ENCODE measurements at places on chromosomes 3 and 15.
A peak's percentile ranks its signal among the peaks of the same experiment; 100 is the strongest.

DNA sequence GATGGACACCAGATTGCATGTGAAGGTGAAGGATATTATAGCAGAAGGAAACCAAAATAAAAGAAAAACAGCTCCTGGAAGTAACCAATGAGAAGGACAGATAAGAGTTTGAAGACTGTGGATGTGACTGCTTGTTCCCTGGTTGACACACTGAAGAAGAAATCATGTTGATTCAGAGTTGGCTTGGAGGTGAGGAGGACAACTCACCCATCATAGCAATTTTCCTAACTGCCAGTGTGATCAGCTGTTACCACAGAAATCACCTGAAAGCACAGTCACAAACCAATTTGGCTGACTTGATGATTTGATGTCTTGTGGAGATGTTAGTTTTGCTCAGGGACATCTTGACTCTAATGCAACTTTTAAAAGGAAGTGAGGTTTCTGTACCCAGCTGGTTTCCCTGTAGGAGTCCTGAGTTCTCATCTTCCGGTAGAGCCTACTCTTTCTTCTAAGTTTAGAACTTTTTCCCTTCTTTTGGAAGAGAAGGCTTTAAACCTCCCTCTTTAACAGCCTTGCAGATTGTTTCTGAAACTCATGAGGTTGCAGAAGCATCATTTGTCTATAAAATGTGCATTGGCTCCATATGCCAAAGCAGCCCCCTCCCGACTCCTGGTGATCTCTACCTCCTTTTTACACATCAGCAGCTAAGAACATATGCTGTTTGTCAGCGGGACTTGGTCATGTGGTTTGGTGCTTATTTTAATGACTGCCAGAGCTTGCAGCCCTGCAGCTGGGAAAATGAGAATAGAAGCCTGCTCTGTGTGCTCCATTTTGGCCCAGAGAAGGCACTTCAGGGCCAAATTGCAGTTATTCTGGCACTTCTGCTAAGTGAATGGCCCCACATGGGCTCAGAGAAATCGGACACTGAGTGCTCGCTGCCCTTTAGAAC, 10.3 kb downstream of the ATG7 start:
- no peak for DNase-seq

GRCh38 chr3:166367947-166368533, 530.8 kb upstream of the BCHE start:
- no peak for DNase-seq

DNA sequence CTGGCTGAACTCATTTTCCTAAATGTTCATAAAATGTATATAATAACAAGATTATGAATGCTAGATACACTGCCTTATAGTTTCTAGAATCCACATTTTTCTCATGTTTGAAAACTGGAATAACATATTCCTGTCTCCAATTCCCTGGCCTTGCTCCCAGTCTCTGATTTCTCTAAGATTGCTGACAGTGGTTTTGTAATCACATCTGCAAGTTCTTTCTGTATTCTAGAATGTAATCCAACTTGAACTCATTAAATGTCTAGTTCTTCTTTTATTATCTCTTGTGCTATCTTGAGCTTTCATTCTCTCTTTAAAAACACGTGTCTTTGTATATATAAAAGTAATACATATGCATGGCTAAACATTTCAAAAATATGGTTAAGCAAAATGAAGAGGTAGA, 215.2 kb upstream of the ADAMTS9 start:
- DNase-seq = no peak

DNA sequence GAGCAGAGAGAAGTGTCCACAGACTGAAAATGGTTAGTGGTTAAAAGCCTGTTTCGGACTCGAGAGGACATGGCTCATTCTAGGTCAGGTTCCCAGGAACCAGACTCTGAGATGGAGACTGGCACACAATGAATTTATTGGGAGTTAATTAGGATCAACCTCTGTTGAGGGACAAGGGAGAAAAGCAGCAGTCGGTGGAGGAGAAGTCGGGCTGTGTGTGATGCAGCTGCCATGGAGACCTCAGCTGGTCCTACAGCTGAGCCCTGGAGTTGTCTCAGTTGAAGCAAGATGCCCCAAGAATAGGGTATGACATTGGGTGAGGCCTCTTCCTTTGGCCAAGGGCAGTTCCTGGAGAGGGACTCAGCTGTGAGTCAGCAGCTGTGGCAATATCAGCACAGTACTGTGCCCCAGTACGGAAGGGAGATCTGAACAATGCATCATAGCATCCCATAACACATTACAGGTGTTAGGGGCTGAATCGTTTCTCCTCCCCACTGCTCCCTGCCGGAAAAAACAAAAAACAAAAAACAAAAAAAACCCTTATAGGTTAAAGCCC, 105.4 kb downstream of the ABHD5 start:
- no peak for DNase-seq

GRCh38 chr3:192409838-192410683, 317.3 kb downstream of the FGF12 start:
- DNase-seq = peak; percentile 45

DNA sequence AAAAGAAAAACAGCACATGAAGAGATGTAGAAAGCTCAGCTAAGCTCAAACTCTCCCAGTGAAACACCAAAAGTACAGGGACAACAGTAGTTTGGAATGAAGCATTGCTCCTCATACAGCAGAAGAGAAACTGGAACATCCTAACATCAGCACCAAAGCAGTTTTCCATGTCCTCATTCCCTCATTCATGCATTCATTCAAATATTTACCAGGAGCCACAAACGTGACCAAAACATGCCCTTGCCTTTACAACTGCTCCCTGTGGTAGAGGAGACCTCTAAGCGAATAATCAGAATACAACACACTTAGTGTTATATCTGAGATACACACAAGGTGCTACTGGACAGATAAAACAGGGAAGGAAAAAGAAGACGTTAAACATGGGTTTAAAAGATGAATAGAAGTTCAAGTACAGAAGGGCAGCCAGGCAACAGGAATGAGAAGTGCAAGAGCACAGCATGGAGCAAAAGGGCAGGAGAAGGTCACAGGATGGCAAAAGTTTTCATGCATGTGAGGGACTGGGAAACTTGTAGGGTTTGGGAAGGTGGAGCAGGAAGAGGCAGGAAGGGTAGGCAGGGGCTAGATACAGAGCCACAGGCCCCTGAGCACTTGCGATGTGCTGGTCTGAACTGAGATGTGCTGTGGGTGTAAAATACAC, 58.5 kb upstream of the LMCD1 start:
- no peak for DNase-seq

DNA sequence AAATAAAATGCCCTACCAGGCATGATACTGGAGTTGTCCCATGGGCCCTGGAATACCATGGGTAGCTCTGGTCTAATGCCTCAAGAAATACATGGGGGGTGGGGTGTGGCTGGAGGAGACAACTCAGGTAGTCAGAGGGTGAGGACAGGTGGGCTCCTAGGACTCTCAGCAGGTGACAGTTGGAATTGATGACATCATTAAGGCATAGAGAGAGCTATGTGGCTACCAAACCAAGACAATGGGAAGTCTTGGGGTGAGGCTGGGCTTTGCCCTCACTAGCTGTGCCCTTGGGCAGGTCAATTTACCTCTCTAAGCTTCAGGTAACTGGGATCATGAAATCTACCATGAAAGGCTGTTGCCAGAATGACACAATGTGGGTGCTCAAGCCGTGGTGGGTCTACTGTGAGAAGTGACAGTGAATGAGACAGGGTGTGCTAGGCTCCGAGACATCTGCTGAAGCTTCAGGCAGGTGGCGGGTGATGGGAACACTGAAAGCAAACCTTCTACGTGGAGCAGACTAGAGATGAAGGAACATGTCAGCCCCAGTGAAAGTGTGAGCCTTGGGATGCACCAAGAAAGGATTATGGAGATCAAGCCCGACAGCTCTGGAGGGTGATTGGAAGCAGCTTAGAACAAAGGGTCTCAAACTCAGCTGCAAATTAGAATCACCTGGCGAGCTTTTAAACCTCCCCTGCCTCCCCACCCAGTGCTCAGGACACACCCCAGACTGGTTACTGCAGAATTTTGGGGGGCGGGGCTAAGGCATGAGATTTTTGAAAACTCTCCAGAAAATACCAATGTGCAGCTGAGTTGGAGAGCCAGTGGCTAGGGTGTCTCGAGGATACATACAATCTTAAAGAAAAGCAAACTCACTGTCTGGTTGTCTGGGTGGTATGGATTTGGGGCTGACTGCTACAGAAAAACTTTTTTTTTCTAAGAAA, 21.5 kb downstream of the SLC6A20 start:
- DNase-seq = no peak

- DNase-seq = no peak
Observed at GRCh38 chr3:30502051-30502741, 104.2 kb upstream of the TGFBR2 start.

DNA sequence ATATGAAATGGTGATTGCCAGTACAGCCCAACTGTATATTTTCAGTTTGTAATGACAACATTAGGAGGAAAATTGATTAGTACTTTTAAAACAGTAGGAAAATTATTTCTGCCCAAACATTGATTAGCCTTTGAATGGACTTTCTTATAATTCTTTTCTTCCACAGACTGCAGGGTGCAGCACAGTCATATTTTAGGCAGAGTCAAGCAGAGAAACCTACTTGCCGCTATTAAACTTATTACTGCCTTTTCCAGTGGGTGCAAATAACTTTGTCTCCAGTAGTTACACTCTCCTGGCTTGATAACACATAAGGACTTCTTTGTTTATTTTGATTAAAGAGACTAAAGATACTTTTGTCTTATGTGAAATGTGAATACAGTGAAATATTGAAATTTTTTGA, 85.4 kb downstream of the PPM1L start:
- DNase-seq = no peak

DNA sequence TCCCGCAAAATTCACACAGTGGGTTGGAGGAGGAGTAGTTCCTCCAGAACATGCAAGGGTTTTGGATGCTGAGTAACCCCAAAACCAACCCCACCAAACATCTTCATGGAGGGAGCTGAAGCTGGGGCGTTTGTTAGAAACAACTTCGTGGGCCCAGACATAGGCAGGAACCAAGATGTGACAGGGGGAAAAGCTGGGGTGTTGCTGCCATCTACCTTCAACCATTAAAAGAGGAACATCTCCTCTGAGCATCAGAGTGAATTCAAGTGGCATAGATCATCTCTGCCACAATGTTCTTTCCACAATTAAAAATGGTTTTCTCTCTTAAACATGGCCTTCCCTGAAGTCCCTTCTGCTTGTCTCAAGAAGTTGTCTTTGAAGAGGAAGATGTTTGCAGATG, 20.5 kb downstream of the SIDT1 start:
- DNase-seq = no peak

DNA sequence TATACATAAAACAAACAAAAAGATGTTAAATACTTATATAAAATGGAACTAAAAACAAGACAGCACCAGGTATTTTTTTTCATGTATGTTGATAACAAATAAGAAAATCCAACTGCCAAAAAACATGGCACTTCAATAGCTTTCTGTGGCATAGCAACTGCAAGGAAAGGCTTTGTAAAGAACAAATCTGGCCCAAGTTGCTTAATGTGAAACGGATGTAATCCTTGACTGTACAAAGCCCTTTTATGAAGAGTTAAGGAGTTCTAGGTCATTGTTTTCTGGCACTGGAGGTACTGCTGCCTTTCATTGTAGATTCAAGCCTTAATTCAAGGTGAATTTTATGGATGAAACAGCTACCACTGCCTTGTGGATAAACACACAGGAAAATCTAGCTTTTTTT, 68.8 kb upstream of the SLC12A8 start:
- DNase-seq = no peak

DNA sequence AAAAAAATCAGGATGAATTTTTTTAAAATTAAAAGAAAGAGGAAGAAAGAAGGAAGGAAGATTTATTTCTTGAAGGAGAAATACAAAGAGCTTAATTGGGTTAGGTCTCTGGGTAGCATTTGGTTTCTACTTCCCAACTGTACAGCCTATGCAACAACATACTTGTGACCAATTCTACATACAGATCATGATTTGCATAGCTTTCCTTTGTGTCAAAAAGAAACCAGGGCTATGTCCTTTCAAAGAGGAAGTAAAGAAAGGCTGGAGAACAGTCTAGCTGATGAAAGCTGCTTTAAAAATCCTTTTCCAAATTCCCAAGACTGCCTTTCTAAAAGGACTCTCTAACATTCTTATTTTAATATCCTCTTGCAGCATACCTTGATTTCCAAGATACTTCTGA, 6.1 kb upstream of the HGD start:
- DNase-seq = no peak

- DNase-seq = no peak
Observed at GRCh38 chr3:27802849-27803248, 80.7 kb upstream of the EOMES start.

DNA sequence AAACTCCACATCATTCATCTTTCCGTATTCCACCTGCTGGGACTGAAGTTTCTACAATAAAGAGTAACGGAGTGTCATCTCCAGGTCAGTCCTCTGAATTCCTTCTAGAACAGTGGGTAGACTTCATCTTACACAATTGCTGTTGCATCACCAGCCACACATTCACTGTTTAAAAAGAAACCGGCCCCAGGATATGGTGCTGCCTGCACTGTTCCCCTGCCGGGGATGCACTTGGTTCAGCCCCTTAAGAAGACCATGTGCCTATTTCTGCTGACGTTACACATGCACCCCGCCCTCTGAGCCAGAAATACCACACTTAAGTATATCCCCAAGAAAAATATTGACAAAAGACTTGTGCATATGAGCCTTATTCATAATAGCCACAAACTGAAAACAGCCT, 233.4 kb downstream of the FEZF2 start:
- DNase-seq = no peak

GRCh38 chr15:97009031-97009431, 678.5 kb downstream of the NR2F2 start:
- no peak for DNase-seq

GRCh38 chr3:9947025-9947995, 4.9 kb downstream of the PRRT3 start:
- peak; percentile 75 for DNase-seq

- no peak for DNase-seq
Observed at GRCh38 chr15:48974882-48975281, 11.2 kb upstream of the SHC4 start.

GRCh38 chr3:41424543-41425300, 225.4 kb downstream of the CTNNB1 start:
- no peak for DNase-seq
